ENCODE measurements at places on chromosomes 4 and X. TPM values are rescaled to one million over a fixed set of nuclear protein-coding genes. Genes with fewer than 3 reads are reported as not detected.
A peak's percentile ranks its signal among the peaks of the same experiment; 100 is the strongest.

- no peak for DNase-seq
These were observed 24.2 kb downstream of the CHST7 start for GRCh38 chrX:46597771-46598170.

DNA sequence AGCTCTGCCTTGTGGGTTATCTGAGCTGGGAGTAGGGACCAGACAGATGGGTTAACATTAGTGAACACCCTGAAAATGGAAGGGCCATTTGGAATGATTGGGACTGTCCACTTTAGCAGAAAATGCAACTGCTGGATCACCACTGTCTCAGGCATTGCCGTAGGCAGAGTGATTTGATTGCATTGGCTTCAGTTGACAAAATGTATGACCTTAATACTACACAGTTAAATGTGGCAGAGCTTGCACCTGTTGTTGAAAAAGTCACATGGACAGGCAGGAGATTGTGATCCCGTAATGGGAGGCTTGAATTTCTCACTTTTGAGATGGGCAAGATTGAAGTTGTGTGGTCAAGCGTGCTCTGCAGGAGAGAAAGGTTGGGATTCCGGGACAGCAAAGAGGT, 166.5 kb upstream of the PUDP start:
- DNase-seq = no peak

- DNase-seq = no peak
These were observed 179.6 kb downstream of the SHROOM3 start for GRCh38 chr4:76614589-76614988.

DNA sequence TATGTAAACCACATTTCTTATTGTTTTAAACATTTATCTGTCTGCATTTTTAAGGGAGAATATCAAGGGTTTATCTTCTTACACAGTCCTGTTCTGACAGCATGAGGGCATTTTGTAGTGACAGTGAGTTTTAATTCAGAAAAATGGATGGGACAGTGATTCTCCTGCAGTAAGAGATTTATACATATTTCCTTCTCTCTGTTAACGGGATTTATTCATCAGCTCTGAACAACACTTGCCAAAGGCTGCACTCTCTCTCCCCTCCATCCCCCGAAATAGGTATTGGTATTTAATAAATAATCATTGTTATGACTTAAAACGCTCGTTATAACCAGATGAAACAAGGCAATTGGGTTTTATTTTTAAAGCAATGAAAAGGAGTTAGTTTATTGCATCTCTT, 410.9 kb downstream of the STIM2 start:
- DNase-seq = no peak

TMEM150C gene
- total RNA-seq = 1.8 TPM

DNA sequence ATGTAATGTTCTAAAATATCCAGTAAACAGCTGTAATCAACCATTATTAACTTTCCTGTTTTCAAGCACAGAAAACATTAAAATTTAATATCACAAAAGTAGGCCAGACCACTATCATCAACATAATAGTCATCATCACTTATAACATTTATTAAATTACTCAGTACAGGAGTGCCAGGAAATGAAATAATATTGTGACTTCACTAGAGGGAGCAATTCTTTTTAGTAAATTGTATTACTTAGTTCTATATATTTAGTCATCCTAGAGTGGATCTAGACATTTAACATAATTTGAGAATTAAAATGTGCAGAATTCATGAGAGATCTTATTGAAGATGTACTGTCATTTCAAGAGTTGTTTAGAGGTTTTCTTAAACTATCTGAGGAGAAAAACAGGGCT, 33.6 kb downstream of the PITX2 start:
- DNase-seq = no peak

GRIA3 gene
- 0.32 TPM for total RNA-seq

DNA sequence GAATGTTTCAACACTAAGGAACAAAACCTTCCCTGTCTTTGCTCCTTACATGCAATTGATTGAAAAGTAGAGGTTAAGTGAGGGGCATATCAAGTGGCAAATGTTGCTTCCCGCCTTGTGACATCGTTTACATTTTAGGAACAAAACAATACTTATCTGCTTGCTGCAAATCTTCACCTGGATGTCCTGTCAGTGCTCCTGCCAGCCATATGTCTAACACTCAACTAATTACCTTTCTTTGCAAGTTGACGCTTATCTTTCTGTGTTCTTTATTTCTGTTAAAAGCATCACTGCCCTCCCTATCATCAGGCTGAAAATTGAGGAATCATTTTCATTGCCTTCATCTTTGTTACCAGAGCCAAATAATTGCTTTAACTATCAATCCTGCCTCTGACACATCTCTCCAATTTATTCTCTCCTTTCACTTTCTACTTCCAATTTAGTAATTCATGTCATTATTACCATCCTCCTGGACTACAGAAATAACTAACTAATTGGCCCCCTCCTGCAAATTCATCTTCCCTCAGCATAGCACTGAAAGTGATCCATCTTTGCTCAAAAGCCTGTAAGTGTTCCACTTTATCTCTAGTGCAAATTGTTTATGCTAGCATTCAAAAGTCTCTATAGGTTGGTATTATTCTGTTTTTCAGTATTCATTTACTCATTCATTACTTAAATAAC, 298.7 kb upstream of the ATOH1 start:
- DNase-seq = no peak

DNA sequence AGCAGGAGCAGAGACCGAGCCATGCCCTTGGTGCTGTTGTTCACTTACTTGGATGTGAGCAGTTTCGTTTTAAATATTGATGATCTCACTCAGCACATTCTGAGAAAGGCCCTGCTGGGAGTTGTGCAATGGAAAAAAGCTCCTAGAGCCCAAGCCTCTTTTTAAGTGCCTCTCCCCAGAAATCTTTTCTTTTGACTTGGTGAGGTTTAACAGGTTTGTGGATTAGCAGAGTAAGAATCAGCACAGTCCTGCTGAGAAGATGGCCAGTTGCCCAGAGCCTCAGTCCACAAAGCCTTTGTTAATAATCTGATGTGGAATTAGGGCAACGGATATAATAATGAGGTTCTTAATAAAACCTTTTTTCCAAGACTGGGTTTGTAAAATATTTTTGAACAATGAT, 157.5 kb upstream of the ATP6AP2 start:
- no peak for DNase-seq

DNA sequence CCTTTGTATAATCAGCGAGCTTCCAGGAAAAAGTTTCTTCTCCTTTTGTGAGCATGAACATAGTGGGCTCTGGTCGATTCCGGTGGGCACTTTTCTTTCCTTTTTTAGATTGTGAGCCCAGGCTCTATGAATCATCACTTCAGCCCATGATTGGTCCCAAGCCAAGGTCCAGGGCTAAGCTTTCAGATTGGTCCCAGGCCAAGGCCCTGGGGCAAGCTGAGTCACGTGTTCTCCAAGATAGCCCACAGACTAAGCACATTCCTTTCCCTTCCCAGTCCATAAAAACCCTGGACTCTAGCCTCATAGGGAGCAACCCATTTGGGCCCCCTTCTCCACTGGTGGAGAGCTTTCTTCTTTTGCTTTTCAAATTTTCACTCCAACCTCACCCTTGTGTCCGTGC, 430.5 kb downstream of the NAP1L3 start:
- DNase-seq = peak; percentile 31

DNA sequence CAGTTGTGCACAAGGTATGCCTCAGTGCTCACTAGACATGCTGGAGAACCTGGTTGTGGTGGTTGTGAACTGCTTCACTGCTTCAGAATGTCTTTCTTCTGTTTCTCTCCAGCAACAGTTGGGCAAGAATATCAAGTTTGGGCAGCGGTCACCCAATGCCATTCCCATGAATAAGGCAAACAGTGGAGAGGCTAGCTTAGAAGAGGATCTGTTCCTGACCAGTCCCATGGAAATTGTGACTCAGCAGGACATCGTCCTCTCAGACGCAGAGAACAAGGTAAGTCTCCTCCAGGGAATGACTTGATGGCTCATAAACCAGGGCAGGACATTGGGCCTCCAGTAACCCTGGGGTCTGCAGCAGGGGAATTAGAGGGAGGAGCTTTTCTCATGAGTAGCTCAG, 79.9 kb downstream of the AASDH start:
- DNase-seq = no peak

BMX gene
- total RNA-seq = 0.64 TPM

DNA sequence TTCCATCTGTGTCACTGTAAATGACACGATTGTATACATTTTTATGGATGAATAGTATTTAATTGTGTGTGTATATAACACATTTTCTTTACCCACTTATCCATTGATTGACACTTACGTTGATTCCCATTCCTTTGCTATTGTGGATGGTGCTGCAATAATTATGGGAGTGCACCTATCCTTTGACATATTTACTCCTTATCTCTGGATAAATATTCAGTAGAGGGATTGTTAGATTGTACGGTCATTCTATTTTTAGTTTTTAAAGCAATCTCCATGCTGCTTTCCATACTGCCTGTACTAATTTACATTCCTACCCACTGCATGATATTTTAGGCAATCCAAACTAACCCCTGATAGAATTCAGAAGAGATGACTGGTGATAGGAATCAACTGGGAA, 980.1 kb downstream of the FSTL5 start:
- no peak for DNase-seq

DNA sequence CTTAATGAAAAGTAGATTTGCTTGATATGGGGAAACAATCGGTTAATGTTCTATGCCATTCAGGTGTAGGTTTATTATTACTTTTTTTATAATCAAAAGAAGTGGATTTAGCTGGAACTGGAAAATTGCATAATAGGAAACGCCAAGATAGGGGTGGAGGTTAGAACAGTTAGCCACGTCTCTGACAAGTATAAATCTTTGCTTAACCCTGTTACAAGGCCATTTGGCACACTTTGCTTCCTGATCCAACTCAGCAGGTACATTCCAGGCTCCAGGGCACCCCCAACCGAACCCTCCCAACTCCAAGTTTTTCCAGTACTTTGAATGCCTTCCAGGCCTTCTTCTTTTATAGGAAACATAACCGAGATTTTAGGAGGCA, 50.6 kb upstream of the ACSL4 start:
- DNase-seq = peak; percentile 22

VCX2 gene
- total RNA-seq = not detected

DNA sequence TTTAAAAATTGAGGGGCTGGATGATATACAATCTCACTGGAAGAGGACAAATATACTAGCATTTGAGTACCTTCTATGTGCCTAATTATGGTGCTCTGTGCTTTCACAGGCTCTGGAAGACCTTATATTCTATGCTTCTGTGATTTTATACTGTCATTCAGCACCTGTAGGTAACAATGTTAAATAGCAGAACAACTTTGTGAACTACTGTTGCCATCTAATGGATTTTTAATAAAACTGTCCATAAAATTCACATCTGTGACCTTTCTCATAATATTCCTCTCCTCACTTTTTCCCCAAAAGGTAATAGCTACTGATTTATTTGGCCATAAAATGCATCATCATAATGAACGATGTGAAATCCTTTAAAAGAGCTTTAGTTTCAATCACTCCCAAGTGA, 21.9 kb downstream of the POU3F4 start:
- no peak for DNase-seq

HDAC8 gene
- total RNA-seq = 14.3 TPM

- no peak for DNase-seq
These were observed 89.8 kb downstream of the RTL9 start for GRCh38 chrX:110448459-110448858.

DNA sequence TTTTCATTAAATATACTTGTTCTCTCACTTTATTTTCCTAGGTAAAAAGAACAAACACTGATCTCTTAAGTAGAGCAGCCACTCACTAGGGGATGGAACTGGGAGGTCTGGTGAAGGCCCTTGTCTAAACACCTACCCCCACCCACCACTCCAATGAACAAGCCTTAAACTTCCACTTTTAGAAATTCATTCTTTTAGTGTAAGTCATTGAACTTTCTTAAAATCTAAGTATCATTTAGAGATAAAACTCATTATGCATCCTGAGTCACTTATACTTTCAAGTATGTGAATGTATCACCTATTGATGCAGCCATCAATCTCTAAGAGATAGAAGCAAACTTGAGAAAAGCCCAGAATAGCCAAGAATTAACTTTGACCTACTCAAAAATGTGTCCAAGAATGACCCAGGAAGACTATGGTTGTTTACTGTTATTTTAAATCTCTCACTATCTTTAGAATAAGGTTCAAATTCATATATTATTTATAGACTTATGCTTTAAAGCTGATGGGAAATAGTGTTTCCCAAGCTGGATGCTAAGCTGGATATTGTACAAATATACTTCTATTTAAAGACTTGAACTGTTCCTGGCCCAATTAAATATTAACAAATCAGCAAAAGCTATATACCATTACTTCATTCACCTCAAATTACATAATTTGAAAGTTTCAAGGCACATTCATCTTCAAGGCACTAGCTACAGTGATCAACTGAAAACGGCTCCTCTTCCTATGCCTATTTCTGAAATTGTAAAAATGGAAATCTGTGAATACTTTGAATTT, 49.5 kb downstream of the CAMK2D start:
- DNase-seq = no peak

GRCh38 chrX:95346856-95347255, 1337.8 kb upstream of the DIAPH2 start:
- no peak for DNase-seq
